HL-60 (cell line): ENCODE measurements at places on chromosomes 16 and 17.
A peak's percentile ranks its signal among the peaks of the same experiment; 100 is the strongest.

DNA sequence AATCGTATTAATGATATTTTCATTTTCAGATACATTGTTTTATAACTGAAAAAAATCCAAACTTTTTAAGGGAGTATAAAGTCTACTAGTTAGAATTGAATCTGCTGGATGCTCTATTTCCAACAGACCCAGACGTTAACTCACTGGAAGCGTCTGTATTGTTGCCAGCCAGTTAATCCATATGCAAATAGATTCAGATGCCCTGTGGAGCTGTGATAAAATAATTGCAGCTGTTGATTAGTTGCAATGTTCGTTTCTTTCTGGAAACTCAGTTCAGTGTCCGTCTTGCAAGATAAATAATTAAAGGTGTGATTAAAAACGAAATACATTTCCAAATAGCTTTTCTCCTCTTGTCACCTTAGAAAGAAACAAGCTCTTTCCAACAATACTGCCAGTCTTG, 5.1 kb upstream of the GNA13 start:
- DNase-seq = no peak

- DNase-seq = no peak
Observed at GRCh38 chr16:80041410-80041809, 440.9 kb upstream of the MAF start.

- no peak for DNase-seq
Observed at GRCh38 chr17:40568074-40568836, 3.0 kb upstream of the CCR7 start.

DNA sequence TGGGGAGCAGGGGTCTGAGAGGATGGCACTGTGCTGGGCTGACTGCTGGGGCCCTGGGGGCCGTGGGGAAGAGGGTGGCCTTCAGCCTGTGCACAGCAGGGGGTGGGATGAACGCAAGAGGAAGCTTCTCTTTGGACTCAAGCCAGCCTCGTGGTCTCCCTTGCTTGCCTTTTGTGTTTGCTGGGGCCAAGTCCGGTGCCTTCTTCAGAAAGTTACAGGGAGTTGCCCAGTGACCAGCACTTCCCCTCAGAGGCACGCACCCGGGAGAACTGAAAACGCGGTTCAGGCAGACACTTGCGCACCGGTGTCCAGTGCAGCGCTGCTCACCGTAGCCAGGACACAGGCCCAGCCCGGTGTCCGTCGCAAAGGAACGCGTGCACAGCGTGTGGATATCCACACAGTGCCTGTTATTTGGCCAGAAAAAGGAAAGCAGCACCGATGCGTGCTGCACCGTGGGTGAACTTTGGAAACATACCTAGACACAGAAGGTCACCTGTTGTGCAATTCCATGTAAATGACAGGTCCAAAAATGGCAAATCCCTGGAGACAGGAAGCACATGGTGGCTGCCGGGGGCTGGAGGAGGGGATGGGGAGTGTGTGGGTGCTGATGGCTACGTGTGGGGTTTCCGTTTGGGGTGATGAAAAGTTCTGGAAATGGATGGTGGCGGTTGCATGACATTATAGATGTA, 29.4 kb upstream of the NUDT16L1 start:
- peak; percentile 95 for DNase-seq

DNA sequence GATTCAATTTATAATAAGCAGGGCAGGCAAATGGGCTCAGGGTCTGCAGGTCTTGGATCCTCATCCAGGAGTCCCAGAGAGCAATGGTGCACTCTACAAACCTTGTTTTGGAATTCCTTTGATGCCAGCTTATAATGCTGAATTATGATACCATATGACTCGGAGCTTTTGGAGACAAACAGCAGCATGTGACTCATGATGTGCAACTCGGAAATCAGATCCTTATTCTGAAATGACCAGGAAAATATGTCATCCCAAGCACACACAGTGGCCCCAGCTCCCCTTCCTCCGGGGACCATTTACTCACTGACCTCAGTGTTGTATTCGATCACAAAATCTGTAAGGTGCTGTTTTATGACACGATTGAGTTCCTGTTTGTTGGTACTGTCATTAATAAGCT, 20.2 kb upstream of the UMOD start:
- no peak for DNase-seq

GRCh38 chr16:87040169-87041117, 276.7 kb downstream of the C16orf95 start:
- no peak for DNase-seq

GRCh38 chr16:30533146-30533522, 1.5 kb downstream of the ZNF747 start:
- no peak for DNase-seq

DNA sequence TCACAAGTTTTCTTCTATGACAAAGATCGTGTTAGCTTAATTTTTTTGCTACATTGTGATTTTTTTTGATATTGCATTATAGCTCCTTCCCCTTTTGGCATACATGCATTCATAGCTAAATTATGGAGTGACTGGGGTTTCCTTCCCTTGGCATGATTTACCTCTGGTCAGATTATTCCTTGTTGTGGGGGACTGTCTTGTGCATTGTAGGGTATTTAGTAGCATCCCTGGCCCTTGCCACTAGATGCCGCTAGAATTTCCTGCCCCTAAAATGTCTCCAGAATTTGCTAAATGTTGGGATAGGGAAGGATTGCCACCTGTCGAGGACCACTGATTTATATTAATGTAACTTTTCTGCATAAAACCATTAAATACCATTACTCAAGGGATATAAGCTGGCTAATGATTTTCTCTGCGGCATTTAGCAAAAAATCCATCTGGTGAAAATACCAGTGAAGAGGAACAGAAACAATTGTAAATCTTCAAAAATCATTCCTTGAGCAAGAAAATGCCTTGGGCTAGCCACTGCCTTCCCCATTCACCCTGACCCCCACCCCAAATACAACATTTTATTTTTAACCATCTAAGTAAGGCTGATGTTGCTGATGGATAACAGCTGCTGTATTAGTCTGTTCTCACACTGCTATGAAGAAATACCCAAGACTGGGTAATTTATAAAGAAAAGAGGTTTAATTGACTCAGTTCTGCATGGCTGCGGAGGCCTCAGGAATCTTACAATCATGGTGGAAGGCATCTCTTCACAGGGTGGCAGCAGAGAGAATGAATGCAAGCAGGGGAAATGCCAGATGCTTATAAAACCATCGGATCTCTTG, 195.2 kb downstream of the MAP2K6 start:
- no peak for DNase-seq

DNA sequence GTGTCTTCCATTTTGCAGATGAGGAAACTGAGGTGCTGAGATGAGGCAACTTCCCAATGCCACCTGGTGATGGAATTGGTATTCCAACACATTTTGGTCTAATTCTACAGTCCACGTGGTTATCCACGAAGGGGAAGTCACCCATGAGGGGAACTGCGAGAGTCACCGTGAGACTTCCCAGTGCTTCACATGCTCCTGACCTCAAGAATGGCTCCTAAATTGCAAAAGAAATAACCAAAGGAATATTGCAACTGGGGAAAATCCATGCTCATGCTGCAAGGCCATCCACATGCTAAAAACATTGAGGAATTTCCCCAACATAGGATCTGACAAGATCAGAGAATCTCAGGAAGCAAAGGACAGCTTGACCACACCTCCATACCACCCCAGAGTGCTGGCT, 153.9 kb downstream of the HS3ST3B1 start:
- DNase-seq = no peak

DNA sequence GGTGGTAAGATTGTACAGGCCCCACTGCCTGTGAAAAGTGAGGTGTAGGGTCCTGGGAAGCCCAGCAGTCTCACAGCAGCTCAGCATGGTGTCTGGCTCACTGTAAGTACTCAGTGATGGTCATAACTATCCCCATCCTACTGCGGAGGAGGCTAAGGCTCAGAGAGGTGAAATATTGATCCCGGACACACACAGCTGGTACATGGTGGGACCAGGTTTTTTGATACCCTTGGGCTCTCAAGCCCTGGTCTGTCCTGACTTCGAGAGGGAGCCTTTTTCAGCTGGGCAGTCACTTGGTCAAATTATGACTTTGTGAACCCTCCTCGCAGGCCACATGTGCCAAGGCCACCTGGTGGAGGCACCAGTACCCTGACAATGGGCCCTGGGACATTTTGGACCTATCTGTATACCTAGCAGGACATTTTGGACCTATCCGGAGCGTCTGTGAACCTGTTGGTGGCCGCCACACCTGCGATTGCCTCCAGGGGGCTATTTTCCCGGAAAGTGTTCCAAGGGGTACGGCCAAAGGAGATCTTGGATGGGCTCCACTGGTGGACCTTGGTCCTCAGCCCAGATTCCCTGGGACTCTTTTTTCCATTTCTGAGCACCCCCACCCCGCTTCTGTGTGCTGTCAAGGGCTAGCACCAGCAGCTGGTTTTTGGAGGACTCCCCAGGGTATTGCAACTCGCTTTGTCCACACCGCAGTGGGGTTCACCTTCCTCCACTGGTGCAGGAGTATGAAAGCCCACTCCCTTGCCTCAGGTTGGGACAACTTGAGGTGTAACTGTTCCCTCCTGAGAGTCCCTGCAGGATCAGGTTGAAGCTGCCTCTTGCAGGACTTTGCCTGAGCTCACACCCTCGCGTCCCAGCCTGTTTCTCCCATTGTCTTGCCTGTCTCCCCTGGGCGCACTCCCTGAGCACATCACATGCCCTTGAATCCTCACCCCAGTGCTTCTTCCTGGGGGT, 83.6 kb upstream of the NKD1 start:
- DNase-seq = no peak

- DNase-seq = peak; percentile 69
Observed at GRCh38 chr16:53457670-53458069, 23.4 kb downstream of the RBL2 start.

- no peak for DNase-seq
Observed at GRCh38 chr17:2478458-2478857, 33.2 kb downstream of the METTL16 start.

DNA sequence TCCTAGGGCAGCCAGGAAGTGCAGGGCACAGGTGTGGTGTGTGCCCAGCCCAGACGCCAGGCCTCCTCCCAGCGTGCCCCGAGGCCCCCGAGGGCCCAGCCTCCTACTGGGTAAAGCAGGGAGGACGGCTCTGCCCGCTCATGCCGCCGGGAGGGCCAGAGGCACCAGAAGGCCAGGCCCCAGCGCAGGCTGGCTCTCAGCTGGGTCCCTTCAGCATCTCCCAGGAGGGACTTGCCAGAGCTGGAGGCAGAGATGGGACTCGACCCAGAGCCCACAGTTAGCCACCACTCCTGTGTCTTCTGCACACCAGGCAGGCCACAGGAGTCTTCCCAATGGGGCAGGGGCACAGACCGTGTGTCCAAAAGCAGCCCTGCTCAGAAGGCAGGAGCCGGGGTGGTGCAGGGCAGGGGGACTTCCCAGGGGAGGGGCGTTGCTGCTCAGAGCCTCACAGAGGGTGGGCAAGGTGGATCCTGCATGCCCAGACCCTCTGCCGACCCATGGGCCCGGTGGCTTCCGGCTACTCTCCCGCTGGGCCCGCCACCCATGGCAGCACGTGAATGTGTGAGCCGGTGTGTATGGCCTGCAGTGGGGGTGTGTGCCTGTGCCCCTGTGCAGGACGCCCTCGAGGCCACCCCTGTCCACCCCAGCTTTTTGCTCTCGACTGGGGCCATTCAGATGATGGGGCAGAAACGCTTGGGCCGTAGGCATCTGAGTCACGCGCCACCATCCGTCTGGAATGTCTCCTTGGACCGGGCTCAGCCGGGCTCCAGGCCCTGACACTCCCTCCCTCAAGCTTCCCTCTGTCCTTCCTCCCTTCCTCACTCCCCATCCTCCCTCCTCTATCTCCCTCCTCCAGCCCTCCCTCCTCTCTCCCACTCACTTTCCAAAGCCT, 5.7 kb upstream of the ZNF469 start:
- DNase-seq = no peak

DNA sequence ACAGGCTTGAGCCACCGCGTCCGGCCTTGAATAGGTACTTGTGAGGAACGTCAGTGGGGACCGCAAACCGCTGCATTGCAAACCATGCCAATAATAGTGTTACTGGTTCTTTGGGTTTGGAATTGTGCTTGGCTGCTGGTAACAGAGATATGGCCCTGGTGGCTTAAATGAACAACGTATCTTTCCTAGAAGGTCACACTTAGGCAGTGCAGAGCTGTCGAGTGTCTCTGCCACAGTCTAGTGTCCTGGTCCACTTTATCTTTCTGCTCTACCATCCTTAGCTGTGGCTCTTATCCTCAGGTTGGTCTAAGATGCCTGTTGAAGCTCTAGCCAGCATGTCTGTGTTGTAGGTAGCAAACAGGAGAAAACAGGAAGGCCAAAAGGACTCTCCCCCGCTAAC, 262.1 kb downstream of the SNX29 start:
- no peak for DNase-seq

DNA sequence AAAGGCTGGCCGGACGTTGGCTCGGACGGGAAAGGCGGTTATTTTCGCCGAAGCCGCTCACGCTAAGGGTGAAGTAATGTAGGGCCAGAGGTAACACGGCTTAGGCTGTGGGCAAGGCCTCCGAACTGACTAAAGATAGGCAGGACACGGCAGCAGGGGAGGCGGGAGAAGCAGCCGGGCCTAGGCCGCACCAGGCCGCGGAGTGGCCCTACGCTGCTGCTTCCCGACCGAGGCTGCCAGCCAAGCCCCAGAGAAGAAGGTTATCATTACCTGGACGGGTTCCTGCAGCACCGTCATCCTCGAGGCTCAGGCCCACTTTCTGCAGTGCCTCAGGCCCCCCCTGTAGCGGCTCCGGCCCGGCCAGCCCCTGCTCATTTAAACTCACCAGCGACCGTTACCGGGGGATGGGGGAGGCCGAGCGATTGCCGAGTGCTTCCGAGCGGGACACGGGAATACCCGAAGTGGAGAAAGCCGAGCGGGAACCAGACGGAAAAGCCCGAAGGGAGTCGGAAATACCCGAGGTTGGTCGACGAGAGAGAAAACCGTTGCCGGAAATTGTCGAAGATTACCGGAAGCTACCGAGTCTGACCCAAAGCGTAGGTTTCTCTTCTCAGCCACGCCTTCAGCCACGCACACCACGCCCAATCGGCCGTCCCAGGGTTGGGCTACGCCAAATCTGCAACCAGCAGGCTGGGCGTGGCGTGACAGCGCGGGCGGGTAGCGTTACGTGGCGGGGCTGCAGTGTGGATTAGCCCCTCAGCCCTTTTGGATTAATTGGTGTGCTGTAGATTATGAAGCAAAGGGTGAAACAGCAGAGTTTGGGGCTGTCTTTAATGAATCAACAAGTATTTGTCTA, at the start of gene CDC27:
CDC27 (minus strand) TSS at position 420 of the 856 bp plus-strand sequence; CDS start at position 297, 123 bp downstream.
- peak; percentile 99 for DNase-seq

DNA sequence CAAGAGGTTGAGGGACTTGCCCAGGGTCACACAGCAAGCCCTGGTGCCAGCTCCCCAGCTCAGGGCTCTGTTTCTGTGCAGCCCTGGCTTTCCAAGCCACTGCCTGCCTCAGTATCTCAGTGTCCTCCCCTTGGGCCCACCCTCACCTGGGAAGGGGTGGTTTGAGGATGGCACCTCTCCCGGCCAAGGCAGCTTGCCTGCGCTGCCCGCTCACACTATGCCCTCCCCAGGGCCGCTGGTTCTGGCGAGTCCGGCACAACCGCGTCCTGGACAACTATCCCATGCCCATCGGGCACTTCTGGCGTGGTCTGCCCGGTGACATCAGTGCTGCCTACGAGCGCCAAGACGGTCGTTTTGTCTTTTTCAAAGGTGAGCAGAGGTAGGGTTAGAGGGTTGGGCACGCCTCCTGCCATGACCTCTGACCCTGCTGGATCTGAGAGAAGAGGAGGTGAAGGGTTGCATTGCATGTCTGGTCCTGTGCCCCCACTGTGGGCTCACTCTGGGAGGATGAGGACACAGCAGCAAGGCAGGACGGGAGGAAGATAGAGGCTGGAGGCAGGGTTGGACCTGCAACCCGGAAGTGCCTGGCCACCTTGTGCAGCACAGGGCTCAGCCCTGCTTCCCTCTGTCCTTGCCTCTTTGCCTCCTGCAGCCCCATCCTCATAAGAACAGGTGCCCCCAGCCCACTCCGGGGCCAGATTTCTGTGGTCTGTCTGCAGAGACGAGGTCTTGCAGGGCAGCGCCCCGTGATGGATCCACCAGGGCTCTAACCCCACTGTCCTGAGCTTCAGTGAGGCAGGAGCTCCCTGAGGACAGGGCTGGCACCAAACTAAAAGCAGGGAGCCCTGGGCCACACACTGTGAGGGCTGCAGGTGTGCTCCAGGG, 16.7 kb downstream of the MMP15 start:
- DNase-seq = no peak
